NCI-H1417 (cell line): ENCODE measurements at places on chromosomes 3 and 15.

DNA sequence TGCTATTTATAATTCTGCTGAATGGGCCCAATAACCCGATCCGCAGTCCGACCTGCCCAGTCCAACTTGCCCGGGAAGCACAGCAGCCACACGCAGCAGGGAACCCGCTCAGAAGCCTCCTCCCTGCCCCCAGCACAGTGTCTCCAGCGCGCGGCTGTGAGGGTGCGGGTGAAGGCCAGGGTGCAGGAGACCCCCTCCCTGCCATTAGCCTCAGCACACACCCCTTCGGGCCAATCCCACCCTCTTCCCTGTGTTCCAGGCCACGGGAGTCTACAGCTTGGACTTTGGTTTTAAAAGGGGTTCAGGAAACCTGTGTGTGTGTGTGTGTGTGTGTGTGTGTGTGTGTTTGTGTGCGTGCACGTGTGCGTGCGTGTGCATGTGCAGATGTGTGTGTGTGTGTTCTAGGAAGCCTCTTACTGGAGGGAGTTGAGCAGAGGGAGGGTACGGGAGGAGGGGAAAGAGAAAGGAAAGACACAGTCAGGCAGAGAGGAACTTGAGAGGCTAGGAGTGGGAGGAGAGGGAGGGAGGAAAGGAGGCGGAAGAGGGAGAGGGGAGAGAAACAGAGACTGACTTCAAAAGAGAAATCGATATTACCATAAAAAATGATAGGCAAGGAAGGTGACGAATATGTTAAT lies 34.2 kb downstream of the ATP2B2 start:
- peak; percentile 5 for DNase-seq

DNA sequence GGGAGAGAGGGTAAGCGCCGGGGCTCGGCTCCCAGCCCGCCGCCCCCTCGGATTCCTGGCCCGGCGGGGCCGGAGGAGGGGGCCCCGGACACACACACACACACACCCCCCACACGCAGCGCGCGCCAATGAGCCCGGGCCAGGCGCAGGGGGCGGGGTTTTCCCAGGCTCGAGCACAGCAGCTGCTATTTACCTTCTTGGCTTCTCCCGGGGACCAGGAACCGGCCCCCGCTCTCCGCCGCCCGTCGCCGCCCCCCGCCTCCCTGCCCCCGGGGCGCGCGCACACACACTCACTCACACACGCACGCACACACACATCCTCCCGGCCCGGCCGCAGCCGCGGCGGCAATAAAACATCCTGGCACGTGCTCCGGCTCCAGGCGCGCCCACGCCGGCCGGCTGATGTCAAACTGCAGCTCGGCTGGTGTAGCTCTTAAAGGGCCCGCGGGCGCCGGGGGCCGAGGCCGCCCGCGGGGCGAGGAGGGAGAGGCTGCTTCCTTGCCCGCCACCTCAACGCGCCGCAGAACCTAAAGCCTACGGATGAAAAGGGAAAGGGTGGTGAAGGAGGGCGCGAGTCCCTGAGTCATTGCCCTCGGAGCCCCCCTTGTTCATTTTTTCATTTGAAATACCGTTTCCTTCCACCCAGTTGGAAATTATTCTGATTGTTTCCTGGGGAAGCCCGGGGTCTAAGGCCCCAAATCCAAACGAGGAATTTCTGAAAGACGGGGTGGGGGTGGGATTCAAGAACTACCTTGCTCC lies 1.0 kb upstream of the HES1 start:
- DNase-seq = peak; percentile 99

DNA sequence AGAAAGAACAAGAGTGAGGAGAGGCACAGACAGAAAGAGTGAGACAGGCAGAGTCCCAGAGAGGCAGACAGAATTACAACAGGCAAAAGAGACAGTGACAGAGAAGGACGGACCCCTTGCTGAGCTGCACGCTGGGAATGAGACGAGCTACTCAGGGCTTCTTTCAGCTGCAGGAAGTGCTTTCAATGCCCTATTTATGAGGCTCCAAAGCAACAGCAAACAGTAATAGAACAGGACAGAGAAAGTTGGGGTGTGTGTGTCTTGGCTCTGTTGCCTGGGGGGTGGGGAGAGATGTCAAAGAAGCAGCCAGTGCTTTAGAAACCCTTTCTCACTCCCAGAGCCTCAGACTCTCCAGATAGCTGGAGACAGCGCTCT lies 502 bp upstream of the TIMP4 start:
- DNase-seq = no peak

DNA sequence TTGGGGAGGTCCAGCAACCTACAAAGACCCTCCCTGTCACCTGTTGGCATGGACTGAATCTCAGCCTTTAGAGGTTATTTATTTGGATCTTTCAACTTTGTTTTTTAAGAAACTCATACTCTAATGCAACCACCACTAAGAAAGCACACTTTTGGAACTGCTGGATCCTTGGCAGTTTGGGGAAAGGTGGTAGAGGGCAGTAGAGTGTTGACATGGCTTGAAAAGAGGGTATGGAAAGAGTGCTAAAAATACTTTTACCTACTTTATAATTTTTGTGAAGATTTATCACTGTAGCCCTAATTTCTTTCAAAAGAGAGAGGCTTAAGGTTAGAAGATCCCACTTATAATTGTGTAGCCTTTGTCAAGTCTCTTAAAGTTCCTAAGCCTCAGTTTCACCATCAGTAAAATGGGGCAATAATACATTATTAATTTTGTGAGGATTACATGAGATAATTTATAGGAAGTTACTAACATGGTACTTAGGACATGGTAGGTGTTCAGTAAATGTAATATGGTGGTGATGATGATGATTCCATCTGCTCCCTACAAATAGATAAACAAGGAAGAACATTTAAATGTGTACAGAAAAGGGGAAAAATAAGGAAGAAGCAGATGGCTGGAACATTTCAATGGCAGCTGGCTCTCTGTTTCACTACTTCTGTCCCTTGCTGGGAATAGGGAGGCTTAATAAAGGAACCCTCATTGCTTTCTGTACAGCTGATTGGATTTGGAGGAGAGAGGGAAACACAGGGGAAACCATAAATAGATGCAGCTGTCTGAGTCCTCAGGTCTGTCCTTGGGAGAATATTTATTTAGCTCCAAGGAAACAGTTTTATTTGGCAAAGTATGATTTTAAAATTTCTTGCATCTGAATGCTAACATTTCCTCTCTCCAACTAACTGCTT lies 208.4 kb upstream of the ADAMTS9 start:
- no peak for DNase-seq

- DNase-seq = peak; percentile 42
These were observed 22.4 kb downstream of the PLA2G4F start for GRCh38 chr15:42133886-42134502.

DNA sequence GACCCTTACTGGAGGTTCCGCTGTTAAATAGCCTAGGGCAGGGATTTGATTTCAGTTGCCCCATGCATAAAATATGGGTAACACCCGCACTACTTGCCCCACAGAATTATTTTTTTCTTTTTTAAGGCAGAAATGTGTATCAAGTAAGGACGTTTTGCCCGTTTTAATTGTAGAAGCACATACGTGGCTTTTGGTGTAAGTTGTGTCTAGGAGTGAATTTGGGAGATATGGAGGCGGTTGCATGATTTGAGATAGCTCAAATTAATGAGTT lies 636 bp upstream of the LRRC58 start:
- DNase-seq = no peak

GRCh38 chr3:141000027-141000663 lies 51.0 kb upstream of the SPSB4 start:
- peak; percentile 31 for DNase-seq

DNA sequence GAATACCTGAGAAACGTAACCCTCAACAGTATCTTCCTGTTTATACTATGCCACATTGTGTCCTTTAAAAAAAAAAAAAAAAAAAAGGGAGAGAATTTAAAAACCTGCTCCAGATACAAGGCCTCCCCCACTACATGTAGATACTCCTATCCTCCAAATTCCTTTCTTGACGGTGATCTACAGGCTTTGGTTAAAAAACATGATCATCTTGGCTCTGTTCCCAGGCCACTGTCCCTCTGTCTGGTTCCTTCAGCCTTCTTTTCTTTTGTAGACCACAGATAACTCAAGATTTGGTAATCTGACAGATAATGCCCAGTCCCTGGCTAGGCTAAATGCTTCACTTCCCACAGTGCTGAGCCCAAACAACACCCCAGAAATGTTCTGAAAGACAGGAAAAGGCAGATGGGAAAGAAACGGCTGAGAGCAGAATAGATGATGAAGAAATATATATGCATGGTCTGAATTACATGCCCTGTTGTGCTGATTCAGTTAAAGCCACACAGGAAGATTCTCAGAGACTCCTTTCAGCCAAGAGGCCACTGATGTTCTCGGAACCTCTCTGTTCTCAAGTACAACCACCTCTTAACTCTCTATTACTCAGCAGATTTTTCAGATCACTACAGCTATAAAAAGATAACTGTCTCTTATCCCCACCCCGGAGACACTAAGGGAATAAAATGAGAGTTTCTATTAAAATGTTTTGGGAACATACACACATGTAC lies 48.3 kb downstream of the NPTN start:
- DNase-seq = no peak

- DNase-seq = no peak
These were observed 4.4 kb downstream of the TGFBR2 start for GRCh38 chr3:30610702-30611368.

DNA sequence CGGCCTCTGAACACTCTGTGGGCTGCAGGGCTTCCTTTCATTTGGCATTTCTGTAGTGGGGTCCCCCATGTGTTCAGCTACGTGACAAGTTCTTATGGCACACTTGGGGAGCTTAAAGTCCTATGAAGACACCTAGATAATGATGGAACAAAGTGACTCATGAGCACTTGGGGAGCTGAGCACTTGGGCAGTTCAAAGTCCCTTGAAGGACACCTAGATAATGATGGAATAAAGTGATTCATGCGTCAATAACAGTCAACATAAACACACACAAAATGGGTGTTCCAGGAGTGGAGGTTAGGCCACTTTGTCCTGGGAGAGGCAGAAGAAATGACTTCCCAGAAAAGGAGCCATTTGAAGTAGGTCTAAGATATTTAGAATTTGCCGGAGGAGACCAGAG lies 66.6 kb downstream of the LDHAL6B start:
- DNase-seq = no peak

DNA sequence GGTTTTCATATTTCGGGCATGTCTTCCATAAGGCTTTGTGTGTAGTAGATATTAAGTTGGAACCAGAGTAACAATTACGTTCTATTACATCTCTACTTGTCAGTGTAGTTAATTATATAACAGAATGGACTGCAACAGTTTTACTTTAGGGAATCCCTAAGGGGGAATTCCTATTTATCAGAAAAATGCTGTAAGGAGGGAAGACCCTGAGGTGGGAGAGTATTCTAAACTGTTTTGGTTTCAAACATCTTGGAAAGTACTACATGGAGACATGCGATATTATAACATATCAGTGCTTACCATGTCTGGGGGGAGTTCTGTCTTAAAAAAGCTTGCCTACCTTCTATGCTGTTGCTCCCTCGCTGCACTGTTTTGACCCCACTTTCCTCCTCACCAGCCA lies 238.1 kb downstream of the LPP start:
- DNase-seq = no peak
